ENCODE measurements at places on chromosomes 4 and X. TPM values are rescaled to one million over a fixed set of nuclear protein-coding genes. Genes with fewer than 3 reads are reported as not detected.
A peak's percentile ranks its signal among the peaks of the same experiment; 100 is the strongest.

GRCh38 chr4:10075953-10076391, 40.6 kb downstream of the WDR1 start:
- peak overlapping the region; percentile 53 for H3K27ac ChIP-seq
- H3K4me3 ChIP-seq = no peak overlapping the region

DNA sequence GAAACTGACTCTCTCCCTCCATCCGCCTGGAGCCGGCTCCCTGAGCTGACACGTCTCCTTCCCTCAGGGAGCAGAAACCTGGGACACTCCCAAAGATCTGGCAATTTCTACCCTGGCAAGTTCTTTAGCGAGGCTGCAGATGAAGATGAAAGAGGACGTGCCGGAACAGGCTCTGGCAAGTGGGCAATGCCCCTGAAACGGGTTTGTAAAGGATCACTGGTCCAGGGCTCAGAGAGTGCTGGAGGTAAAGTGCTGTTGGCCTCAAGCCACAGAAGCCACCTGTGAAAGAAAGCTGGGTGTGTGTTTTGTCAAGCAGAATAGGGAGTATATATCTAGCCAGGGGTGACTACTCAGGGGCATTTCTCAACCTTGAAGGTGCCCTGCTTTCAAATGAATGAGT, 131.4 kb upstream of the ATP6AP2 start:
- H3K27ac ChIP-seq = no peak overlapping the region
- H3K27me3 ChIP-seq = no peaks in the 10 kb centered on the region
- H3K4me1 ChIP-seq = peaks cover 6% of the 10 kb centered on the region
- no peak for DNase-seq
- no peaks in the 10 kb centered on the region for H3K36me3 ChIP-seq
- no peak overlapping the region for H3K4me3 ChIP-seq

- H3K27me3 ChIP-seq = no peaks in the 10 kb centered on the region
- H3K4me1 ChIP-seq = no peaks in the 10 kb centered on the region
- H3K4me3 ChIP-seq = no peak overlapping the region
- no peak for DNase-seq
- H3K36me3 ChIP-seq = no peaks in the 10 kb centered on the region
- no peak overlapping the region for H3K27ac ChIP-seq
Observed at GRCh38 chrX:1026263-1027015, 186.0 kb downstream of the CRLF2 start.

DNA sequence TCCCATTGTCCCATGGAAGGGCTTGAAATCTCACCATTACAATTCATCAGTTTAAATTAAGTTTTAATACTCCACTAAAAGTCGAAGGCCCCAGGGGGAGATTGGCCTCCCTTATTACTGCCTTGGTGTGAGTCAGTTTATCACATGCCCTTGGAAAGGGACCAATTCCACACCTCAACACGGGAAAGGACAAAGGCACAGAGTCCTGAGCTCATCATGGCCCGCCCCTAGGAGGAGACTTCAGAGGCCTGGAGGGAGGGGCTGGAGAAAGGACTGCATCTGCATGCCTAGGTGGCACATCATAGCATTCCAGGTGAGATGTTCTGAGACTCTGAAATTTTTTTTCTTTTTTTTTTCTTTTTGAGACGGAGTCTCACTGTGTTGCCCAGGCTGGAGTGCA, 2.8 kb upstream of the SEL1L3 start:
- no peaks in the 10 kb centered on the region for H3K36me3 ChIP-seq
- H3K27ac ChIP-seq = no peak overlapping the region
- peaks cover 14% of the 10 kb centered on the region for H3K4me1 ChIP-seq
- H3K27me3 ChIP-seq = no peaks in the 10 kb centered on the region
- no peak overlapping the region for H3K4me3 ChIP-seq

DNA sequence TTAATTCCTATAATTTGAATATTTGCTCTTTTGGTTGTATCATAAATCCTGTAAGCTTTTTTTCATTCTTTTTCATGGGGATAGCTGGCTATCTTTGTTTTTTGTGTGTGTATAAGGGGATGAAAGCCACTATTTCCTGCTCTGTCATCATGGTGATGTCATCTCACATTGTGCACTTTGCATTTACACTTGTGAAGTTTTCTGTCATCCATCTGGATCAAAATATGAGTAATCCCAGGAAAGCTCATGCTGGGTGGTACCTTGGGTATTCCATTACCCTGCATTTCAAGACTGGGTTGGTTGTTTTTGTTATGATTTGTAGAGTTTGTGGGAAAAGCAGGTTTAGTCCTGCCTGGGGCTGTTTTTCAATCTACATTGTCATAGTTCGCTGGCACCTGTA, 367.3 kb downstream of the CHIC1 start:
- no peak for DNase-seq
- H3K27ac ChIP-seq = no peak overlapping the region
- no peaks in the 10 kb centered on the region for H3K36me3 ChIP-seq
- no peaks in the 10 kb centered on the region for H3K27me3 ChIP-seq
- no peaks in the 10 kb centered on the region for H3K4me1 ChIP-seq

GRCh38 chr4:13302876-13303275, 181.3 kb downstream of the RAB28 start:
- H3K27me3 ChIP-seq = no peaks in the 10 kb centered on the region
- no peaks in the 10 kb centered on the region for H3K36me3 ChIP-seq
- H3K27ac ChIP-seq = no peak overlapping the region

- peaks cover 29% of the 10 kb centered on the region for H3K4me1 ChIP-seq
- no peak for DNase-seq
- H3K27me3 ChIP-seq = no peaks in the 10 kb centered on the region
- H3K4me3 ChIP-seq = no peak overlapping the region
Observed at GRCh38 chr4:38563707-38564495, 100.1 kb upstream of the KLF3 start.

DNA sequence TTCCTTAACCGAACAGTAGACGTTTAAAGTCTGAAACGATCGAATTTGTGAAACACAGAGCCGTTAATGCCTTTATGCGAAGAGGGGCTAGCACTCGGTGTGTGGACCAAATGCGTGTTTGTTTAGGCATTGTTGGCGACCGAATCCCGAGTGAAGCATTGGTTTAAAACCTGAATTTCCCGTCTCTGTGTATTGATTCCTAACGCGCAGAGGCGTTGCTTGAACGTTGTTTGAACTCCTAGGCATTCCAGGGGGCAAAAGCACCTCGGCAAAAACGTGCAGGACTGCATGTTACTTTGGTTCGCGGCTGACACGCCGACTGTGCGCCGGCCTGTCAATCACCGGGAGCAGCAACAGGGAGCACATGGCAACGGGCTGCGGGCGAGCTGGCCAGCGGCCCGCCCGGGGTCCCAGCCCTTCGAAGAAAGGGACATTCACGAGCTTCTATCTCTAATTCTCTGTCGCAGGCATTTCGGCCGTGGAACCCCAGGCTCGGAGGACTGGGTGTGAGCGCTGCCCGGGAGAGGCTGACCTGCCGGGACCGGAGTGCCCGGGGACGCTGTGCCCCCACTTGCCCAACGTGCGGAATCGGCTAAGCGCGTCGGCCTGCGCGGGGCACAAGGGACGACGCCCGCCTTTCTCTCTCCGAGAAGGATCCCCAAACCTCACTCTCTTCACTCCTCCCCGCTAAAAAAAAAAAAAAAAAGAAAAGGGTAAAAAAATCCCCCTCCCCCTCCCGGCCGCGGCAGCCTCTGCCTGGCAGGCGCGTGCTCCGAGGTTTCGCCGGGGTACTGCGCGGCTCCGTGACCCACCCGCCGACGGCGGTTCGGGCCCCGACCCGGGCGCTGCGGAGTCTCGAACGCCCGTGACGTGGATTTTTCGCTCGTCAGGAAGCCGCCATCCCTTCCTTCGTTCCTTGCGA, 810 bp downstream of the SPRY1 start:
- H3K4me1 ChIP-seq = peaks cover 30% of the 10 kb centered on the region
- no peaks in the 10 kb centered on the region for H3K27me3 ChIP-seq
- H3K36me3 ChIP-seq = peaks cover 9% of the 10 kb centered on the region

DNA sequence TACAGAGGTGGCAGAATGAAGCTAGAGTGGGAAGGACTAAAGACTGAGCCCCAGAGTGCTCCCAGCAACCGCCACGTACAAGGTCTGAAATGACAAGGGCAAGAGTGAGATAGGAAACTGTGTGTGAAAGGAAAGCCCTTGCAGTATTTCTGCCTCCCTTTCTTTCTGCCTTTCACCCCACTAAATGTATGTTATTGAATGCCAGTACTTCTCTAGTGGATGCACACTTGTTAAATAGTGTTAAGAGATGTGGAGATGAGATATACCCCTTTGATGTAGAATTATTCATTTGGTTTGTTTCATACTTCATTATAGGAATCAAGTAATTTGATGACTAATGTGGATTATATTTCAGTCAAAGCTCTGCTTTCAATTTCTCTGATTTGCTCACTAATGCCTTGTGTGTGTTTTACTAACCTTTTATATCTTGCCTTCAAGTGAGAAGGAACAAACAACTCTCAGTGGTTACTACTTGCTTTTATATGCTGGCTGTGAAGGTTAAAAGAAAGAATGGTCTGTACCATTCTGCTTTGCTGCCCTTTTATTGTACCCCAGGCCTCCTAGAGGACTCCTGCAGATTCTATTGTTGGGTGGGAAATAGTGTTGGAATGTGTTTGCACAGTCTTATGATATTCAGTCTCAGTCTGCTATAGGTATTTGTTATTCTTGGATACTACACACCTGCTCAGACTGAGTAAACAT, 8.0 kb upstream of the ANXA3 start:
- H3K36me3 ChIP-seq = no peaks in the 10 kb centered on the region
- DNase-seq = no peak
- H3K4me3 ChIP-seq = no peak overlapping the region
- no peaks in the 10 kb centered on the region for H3K27me3 ChIP-seq

DNA sequence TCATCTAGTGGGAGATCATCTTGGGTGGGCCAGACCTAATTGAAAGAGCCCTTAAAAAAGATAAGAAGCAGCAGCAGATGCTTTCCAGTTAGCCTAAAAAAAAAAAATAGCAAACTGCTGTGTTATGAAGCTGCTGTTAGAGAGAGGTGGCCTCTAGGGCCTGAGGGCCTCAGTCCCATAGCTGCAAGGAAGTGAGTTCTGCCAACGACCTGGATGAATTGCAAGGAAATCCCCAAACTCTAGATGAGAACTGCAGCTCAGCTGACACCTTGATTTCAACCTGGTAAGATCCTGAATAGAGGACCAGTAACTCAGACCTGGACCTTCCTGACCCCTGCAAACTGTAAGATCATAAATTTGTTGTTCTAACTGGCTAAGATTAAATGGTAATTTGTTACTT, 275.2 kb downstream of the TENM3 start:
- no peaks in the 10 kb centered on the region for H3K27me3 ChIP-seq
- H3K4me3 ChIP-seq = no peak overlapping the region
- H3K36me3 ChIP-seq = no peaks in the 10 kb centered on the region
- no peak overlapping the region for H3K27ac ChIP-seq
- H3K4me1 ChIP-seq = no peaks in the 10 kb centered on the region

- H3K27me3 ChIP-seq = no peaks in the 10 kb centered on the region
- DNase-seq = no peak
- peak overlapping the region; percentile 12 for H3K4me3 ChIP-seq
- no peaks in the 10 kb centered on the region for H3K4me1 ChIP-seq
- no peaks in the 10 kb centered on the region for H3K36me3 ChIP-seq
- no peak overlapping the region for H3K27ac ChIP-seq
Observed at GRCh38 chr4:122458625-122459024, 2.1 kb upstream of the IL2 start.

- no peaks in the 10 kb centered on the region for H3K4me1 ChIP-seq
- no peak overlapping the region for H3K27ac ChIP-seq
- no peak for DNase-seq
- no peaks in the 10 kb centered on the region for H3K27me3 ChIP-seq
- no peaks in the 10 kb centered on the region for H3K36me3 ChIP-seq
Observed at GRCh38 chr4:78167510-78167909, 110.4 kb downstream of the FRAS1 start.

DNA sequence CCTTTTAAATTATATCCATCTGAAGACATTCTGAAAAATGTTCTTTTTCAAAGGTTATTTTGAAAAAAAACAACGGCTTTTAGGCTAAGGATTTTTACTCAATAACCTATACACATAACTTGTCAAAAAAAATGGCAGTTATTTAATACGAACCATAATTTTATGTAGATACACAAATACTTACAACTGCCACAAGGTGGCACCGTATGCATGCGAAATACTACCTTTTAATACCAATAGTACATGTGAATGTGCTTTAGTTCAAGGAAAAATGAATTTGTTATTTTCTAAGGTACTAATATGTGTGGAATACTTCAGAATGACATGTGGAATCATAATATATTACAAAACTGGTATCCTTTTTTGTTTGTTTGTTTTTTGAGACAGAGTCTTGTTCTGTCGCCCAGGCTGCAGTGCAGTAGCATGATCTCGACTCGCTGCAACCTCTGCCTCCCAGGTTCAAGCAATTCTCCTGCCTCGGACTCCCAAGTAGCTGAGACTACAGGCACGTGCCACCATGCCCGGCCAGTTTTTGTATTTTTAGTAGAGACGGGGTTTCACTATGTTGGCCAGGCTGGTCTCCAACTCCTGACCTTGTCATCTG, 4.6 kb upstream of the MAD2L1 start:
- peaks cover 9% of the 10 kb centered on the region for H3K4me1 ChIP-seq
- no peak overlapping the region for H3K27ac ChIP-seq
- H3K27me3 ChIP-seq = no peaks in the 10 kb centered on the region
- H3K36me3 ChIP-seq = no peaks in the 10 kb centered on the region
- H3K4me3 ChIP-seq = no peak overlapping the region

- H3K27ac ChIP-seq = peak overlapping the region; percentile 75
- DNase-seq = peak; percentile 35
- no peaks in the 10 kb centered on the region for H3K4me1 ChIP-seq
Observed at GRCh38 chr4:26020881-26021280, 106.9 kb downstream of the SMIM20 start.

- H3K36me3 ChIP-seq = no peaks in the 10 kb centered on the region
- H3K4me1 ChIP-seq = no peaks in the 10 kb centered on the region
- H3K4me3 ChIP-seq = no peak overlapping the region
- no peak overlapping the region for H3K27ac ChIP-seq
- no peak for DNase-seq
Observed at GRCh38 chrX:149275836-149276235, 229.3 kb downstream of the IDS start.

IL3RA gene
- total RNA-seq = 13.5 TPM

TMPRSS11E gene
- total RNA-seq = not detected

ZNF182 gene
- total RNA-seq = 4.6 TPM

TMEM150C gene
- 2.7 TPM for total RNA-seq

RTL9 gene
- not detected for total RNA-seq

PCDH18 gene
- total RNA-seq = 4.2 TPM

F9 gene
- not detected for total RNA-seq

All from upper lobe of left lung (tissue), 6 donors.